ENCODE measurements at places on chromosomes 12 and 14.

GRCh38 chr12:6647083-6647604 lies at the start of gene ACRBP:
Gene ACRBP, minus strand, starts transcription at chr12:6647432. Its CDS starts 66 bp downstream, at chr12:6647366.
- no peak for DNase-seq
- H3K36me3 ChIP-seq, result peaks cover 10% of the 10 kb centered on the region
- H3K4me3 ChIP-seq, result peak within 1 kb of the TSS; percentile 59
- peaks cover 3% of the 10 kb centered on the region for H3K27me3 ChIP-seq

DNA sequence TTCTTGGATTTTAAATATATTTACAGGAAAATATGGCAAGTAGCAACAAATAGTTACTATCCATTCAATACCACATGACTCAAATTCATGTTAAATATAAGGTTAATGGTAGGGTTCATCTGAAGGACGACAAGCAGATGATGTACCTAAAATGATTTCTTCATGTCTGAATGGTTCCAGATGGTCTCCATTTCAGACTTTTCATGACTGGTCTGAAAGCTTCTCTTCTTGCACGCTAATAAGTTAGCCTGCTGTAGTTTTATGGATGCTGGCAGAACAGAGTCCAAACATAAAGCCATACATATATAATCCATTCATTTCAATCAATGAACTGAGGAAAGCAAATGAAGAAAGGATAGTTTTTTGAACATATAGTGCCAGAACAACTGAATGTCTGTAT lies 257.0 kb upstream of the MGAT4C start:
- no peak overlapping the region for H3K27ac ChIP-seq
- no peak for DNase-seq
- H3K36me3 ChIP-seq, result no peaks in the 10 kb centered on the region
- no peaks in the 10 kb centered on the region for H3K4me1 ChIP-seq
- no peaks in the 10 kb centered on the region for H3K27me3 ChIP-seq
- H3K4me3 ChIP-seq, result no peak overlapping the region

DNA sequence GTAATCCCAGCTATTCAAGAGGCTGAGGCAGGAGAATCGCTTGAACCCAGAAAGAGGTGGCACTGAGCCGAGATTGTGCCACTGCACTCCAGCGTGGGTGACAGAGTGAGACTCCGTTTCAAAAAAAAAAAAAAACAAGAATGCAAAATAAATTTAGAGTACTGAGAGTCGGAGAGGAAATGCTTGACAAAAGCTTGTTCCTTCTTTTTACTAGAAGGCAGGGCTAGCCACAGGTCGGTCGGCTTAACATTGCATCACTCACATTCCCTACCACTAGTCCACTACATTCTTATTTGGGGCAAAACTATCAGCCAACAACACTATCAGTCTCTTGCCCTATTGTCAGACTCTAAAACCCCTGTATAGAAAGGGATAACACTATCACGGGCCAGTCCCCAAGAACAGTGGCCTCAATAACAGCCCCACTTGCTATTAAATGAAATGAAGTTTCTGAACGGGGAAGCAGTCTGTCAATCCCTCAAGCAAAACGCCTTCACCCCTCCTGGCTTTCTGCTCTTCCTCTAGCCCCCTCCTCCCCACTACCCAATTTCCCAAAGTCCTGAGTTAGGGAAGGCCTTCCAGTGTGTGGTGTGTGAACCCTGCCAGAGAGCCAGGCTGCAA lies 1.0 kb downstream of the RNF41 start:
- DNase-seq, result no peak
- peaks cover 6% of the 10 kb centered on the region for H3K36me3 ChIP-seq
- H3K27ac ChIP-seq, result peak overlapping the region; percentile 86
- peak overlapping the region; percentile 92 for H3K4me3 ChIP-seq
- no peaks in the 10 kb centered on the region for H3K27me3 ChIP-seq

- H3K4me3 ChIP-seq, result no peak overlapping the region
- H3K27me3 ChIP-seq, result no peaks in the 10 kb centered on the region
- no peak overlapping the region for H3K27ac ChIP-seq
- H3K4me1 ChIP-seq, result no peaks in the 10 kb centered on the region
- DNase-seq, result no peak
Measured at GRCh38 chr14:38710881-38711280, 392.2 kb downstream of the SEC23A start.

DNA sequence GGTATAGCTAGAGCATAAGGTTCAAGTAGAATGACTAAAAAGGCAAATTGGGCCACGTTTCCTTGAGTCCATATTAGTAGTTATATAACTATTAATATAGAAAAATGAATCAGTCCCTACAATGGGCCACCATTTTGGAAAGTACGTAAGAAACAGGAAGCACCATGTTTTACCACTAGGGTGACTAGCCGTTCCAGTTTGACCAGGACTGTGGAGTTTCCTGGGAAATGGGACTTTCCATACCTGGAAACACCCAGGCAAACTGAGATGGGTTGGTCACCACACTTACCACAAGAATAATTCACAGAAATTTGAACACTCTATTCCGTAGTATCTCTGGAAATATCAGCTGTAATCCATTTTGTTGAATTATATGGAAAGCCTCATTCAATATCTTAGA lies 2.1 kb upstream of the MAGOHB start:
- no peaks in the 10 kb centered on the region for H3K27me3 ChIP-seq
- no peaks in the 10 kb centered on the region for H3K4me1 ChIP-seq
- H3K4me3 ChIP-seq, result no peak overlapping the region
- H3K27ac ChIP-seq, result no peak overlapping the region

- H3K27ac ChIP-seq, result no peak overlapping the region
- peaks cover 63% of the 10 kb centered on the region for H3K27me3 ChIP-seq
- DNase-seq, result peak; percentile 81
- no peaks in the 10 kb centered on the region for H3K36me3 ChIP-seq
- no peak overlapping the region for H3K4me3 ChIP-seq
- peaks cover 10% of the 10 kb centered on the region for H3K4me1 ChIP-seq
Measured at GRCh38 chr12:53743266-53744129, 8.3 kb downstream of the CISTR start.

GRCh38 chr12:65300679-65301349 lies 22.3 kb downstream of the MSRB3 start:
- no peak for DNase-seq
- H3K36me3 ChIP-seq, result no peaks in the 10 kb centered on the region
- H3K27ac ChIP-seq, result no peak overlapping the region
- no peak overlapping the region for H3K4me3 ChIP-seq
- no peaks in the 10 kb centered on the region for H3K27me3 ChIP-seq

DNA sequence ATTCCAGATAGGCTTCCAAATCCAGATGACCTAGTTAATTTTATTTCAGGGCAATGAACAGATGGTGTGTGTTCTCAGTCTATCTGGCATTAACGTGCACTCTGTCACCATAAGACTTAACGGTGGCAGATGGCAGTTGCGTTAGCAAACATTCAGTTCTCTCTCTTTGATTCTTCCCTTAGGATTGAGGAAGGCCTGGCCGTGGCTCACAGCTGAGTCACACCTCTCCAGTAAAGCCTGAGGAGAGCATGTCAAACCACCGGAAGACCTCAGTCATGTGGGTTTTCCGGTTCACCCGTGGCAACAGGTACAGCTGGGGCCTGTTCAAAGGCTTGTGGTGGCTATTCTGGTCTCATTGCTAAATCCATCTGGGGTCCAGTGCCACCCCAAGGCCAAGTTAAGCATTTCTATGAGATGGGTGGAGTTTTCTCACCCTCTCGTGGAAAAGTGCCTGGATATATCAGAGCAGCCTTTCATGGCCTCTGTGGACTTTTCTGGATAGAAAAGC lies 545.1 kb upstream of the ATP2B1 start:
- H3K27me3 ChIP-seq, result no peaks in the 10 kb centered on the region
- H3K4me1 ChIP-seq, result no peaks in the 10 kb centered on the region
- H3K27ac ChIP-seq, result no peak overlapping the region
- H3K4me3 ChIP-seq, result no peak overlapping the region
- no peaks in the 10 kb centered on the region for H3K36me3 ChIP-seq
- DNase-seq, result no peak

DNA sequence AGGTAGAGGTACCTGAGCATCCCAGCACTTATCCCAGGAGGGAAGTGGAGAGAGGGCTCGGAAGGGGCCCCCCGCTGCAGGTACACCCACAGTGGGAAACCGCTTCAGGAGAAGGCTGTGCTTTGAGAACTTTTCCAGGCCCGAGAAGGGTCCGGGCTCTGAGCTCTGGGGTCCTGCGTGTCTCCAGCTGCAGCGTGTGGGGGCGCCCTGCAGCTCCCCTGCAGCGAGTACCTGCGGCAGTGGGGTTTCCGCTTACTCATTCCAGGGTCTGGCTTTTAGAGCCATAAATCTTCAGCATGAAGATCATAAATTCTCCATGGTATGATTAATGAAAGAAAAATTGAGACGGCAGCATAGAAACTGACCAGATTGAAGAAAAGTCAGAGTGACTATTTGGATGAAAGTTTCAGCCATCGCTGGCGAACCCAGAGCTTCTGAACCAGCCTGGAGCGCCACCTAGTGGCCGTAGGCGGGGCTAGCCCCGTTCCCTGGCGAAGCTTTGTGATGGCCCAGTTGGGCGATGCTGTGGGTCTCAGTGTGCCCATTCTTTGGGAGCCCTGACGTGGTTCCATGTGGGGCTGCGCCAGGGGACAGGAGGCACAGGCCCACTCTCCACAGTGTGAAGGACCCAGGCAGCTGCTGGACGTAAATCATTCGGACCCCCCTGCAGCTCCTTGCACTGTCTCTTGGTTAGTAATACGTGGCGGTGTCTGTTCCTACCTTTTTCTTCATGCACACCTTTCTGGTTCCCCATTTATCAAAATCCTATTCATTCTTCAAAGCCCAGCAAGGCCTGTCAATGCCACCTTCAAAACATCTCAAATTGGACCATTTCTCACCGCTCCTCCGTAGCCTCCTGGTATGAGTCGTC lies 198.2 kb downstream of the TSPAN9 start:
- peak; percentile 23 for DNase-seq
- H3K27ac ChIP-seq, result no peak overlapping the region
- no peaks in the 10 kb centered on the region for H3K36me3 ChIP-seq
- H3K4me1 ChIP-seq, result peaks cover 15% of the 10 kb centered on the region
- no peak overlapping the region for H3K4me3 ChIP-seq

DNA sequence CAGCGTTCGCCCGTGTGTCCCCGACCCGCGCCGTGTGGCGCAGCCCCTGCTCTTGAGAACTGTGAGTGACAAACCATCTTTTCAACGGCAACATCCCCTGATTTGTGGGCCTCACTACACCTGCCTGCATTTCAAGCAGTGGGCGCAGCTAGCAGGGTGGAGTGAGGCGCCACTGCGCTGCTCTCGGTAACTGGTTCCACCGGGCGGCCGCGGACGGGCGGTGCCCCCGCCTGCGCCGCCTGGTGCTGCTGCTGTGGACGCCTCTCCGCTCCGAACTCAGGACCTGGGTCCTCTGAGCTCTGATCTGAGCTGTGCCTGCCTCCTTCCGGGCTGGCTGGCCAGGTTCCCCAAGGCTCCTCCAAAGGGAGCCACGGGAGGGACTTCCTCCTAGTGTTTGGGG lies 5.9 kb upstream of the DEGS2 start:
- peaks cover 8% of the 10 kb centered on the region for H3K4me1 ChIP-seq
- H3K4me3 ChIP-seq, result peak overlapping the region; percentile 19
- no peak overlapping the region for H3K27ac ChIP-seq
- peaks cover 4% of the 10 kb centered on the region for H3K27me3 ChIP-seq
- DNase-seq, result no peak

GRCh38 chr12:59329462-59329861 lies 266.4 kb upstream of the SLC16A7 start:
- no peaks in the 10 kb centered on the region for H3K27me3 ChIP-seq
- peak overlapping the region; percentile 52 for H3K27ac ChIP-seq

GRCh38 chr12:19799216-19799615 lies 359.9 kb downstream of the AEBP2 start:
- H3K27me3 ChIP-seq, result no peaks in the 10 kb centered on the region
- no peaks in the 10 kb centered on the region for H3K36me3 ChIP-seq
- no peak overlapping the region for H3K4me3 ChIP-seq
- H3K27ac ChIP-seq, result no peak overlapping the region

DNA sequence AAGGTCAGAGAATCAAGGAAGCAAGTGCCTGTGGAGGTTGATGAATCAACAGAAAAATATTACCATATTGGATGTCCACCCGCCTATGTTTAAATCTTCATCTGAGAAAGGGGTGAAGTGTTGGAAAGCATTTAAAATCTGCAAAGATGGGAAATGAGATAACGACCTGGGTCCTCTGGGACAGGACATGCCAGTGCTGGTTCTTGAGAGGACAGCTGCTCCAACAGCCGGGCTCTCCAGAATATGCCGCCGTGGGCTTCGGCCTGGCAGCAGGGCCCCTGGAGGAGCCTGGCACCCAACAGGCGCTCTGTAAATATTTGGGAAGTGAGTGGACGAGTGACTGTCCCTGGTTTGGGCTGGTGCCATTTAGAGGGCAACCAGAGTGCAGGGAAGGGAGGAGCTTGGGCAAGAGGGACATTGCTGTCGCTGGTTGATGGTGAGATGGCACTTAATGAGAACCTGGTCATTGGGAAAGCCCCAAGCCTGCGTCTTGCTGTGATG lies 129.9 kb downstream of the KCNA5 start:
- H3K36me3 ChIP-seq, result no peaks in the 10 kb centered on the region
- H3K4me1 ChIP-seq, result no peaks in the 10 kb centered on the region
- H3K27ac ChIP-seq, result no peak overlapping the region
